8988T (cell line): ENCODE measurements at places on chromosomes 1 and 21.

GRCh38 chr1:95325349-95325748 is 91.3 kb downstream of the RWDD3 start:
- DNase-seq, result no peak

GRCh38 chr1:16149146-16149545 is 6.7 kb downstream of the EPHA2 start:
- no peak for DNase-seq

DNA sequence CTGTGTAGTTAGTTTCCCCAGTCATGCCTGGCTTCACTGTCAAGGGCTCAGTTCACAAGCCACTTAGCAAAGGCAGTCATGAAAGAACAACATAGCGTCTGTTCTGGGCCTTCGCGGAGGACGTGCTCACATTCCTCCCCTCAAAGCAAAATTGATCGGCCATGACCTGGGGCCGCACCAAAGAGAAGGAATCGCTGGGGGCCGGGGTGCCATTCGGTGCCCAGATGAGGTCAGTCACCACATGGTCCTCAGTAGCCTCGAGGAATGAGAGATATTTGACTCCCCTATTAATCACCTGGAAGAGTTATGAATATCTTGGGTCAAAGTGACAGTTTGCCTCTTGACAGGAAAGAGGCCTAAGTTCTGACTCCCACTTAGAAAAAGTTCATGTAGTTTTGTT is 251.1 kb upstream of the JUN start:
- DNase-seq, result no peak

GRCh38 chr1:68271596-68271995 is 39.3 kb upstream of the WLS start:
- DNase-seq, result no peak

DNA sequence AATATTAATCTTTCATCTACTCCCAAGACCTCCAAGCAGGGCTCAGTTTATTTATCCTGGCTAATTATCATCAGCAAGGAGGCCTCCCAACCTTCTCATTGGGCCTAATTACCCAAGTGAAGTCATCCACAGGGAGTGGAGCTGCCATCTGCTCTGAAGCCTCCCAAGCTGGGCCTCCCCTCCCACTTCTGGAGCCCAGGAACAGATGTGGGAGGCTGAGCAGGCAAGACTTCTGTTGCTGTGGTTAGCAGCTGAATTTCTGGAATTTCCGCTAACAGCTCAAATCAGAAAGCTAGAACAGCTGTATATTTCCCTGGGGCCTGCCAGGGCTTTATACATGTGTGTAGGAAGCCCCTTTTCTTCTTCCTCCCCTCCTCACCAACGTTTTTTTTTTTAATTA is 127.5 kb downstream of the UCK2 start:
- DNase-seq, result no peak
